A549 treated with CpdA at 1 μM for 4 hours (cell line): ENCODE measurements at places on chromosomes 11 and 22. TPM values are rescaled to one million over a fixed set of nuclear protein-coding genes. Genes with fewer than 3 reads are reported as not detected.

C22orf42 gene
- not detected in 5 replicates for total RNA-seq

ADM gene
- 67.4 to 127 TPM (median 82.1 TPM) in 5 replicates for total RNA-seq

RASD2 gene
- total RNA-seq: 0.85 to 1.7 TPM (median 1.4 TPM) in 5 replicates

MMP27 gene
- not detected in 5 replicates for total RNA-seq

DCDC1 gene
- 0.30 to 0.64 TPM (median 0.49 TPM) in 5 replicates for total RNA-seq

NOX4 gene
- total RNA-seq: not detected in 5 replicates

TTC36 gene
- total RNA-seq: 0.16 TPM in 1 of 5 replicates, not detected in the others

NCAPD3 gene
- 23.2 to 29.2 TPM (median 27.5 TPM) in 5 replicates for total RNA-seq

LTBP3 gene
- total RNA-seq: 98.2 to 144 TPM (median 118 TPM) in 5 replicates

TSPAN32 gene
- not detected in 5 replicates for total RNA-seq

LDHAL6A gene
- not detected in 5 replicates for total RNA-seq

BATF2 gene
- 0.71 to 1.3 TPM (median 1.1 TPM) in 5 replicates for total RNA-seq

CREB3L1 gene
- 4.5 to 5.8 TPM (median 5.7 TPM) in 5 replicates for total RNA-seq

DNAJB7 gene
- total RNA-seq: not detected in 5 replicates

PRR14L gene
- total RNA-seq: 6.1 to 8.5 TPM (median 6.6 TPM) in 5 replicates

OR52I2 gene
- not detected in 5 replicates for total RNA-seq

LRRC32 gene
- 0.09 to 0.30 TPM (median 0.15 TPM) in 5 replicates for total RNA-seq

MYBPC3 gene
- 0.05 to 0.06 TPM (median 0.05 TPM) in 4 of 5 replicates, not detected in the other for total RNA-seq

FOLR2 gene
- total RNA-seq: not detected in 5 replicates

FAT3 gene
- 0.13 to 0.90 TPM (median 0.84 TPM) in 5 replicates for total RNA-seq

DERL3 gene
- total RNA-seq: 0.22 to 0.64 TPM (median 0.52 TPM) in 5 replicates

RABL2B gene
- total RNA-seq: 15.4 to 24.9 TPM (median 20.8 TPM) in 5 replicates
